ENCODE measurements at places on chromosomes 12 and 14. TPM values are rescaled to one million over a fixed set of nuclear protein-coding genes. Genes with fewer than 3 reads are reported as not detected.

The PRR4 gene
- 13.6 TPM for total RNA-seq

The HOXC12 gene
- not detected for total RNA-seq

The MMP19 gene
- total RNA-seq = not detected

The DDN gene
- 176 TPM for total RNA-seq

The VRTN gene
- total RNA-seq = not detected

The TMEM30B gene
- total RNA-seq = 0.69 TPM

The GLS2 gene
- 53.0 TPM for total RNA-seq

The GSKIP gene
- 31.4 TPM for total RNA-seq

The ADCY6 gene
- 63.7 TPM for total RNA-seq

The ZNF385A gene
- 89.6 TPM for total RNA-seq

The RFX4 gene
- 37.8 TPM for total RNA-seq

The CD163 gene
- 16.8 TPM for total RNA-seq
